Activated T-cell treated with anti-CD3 and anti-CD28 coated beads for 48 hours (primary cell): ENCODE measurements at places on chromosomes 5 and 9.

DNA sequence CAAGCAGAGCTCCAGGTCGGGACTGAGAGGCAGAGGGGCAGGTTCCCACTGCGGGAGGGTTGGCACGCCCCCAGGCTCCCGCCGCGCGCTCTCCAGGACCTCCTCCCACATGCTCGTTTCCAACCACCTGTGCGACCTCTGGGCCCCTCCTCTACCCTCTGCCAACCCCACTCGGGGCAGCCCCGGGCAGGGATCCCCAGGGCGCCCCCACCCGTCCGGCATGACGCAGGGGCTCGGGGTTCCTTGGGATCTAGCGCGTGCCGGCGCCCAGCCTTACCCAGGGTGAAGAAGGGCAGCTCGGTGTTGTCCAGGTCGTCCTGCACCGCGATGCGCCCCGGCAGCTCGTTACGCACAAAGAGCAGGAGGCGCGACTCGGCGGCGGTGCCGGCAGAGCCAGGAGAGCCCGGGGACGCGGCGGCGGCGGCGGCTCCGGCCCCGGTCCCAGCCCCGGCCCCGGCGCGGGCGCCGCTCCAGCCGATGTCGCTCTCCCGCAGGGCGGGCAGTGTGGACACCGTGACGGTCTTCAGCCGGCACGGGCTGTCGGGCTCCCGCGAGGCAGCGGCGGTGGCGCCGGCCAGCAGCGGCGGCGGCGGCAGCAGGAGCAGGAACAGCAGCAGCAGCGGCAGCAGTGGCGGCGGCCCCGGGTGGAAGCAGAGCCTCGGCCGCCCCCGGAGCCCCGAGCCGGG, 494 bp downstream of the ASTN2 start:
- DNase-seq, result no peak

GRCh38 chr5:54902791-54903473, 82.5 kb downstream of the ESM1 start:
- no peak for DNase-seq

GRCh38 chr5:151870820-151871219, 53.8 kb downstream of the GLRA1 start:
- no peak for DNase-seq

- peak; percentile 77 for DNase-seq
Observed at GRCh38 chr9:130053504-130054324, at the start of gene GPR107. Gene GPR107, plus strand, starts transcription at chr9:130053906. Its CDS starts 27 bp downstream, at chr9:130053933.

DNA sequence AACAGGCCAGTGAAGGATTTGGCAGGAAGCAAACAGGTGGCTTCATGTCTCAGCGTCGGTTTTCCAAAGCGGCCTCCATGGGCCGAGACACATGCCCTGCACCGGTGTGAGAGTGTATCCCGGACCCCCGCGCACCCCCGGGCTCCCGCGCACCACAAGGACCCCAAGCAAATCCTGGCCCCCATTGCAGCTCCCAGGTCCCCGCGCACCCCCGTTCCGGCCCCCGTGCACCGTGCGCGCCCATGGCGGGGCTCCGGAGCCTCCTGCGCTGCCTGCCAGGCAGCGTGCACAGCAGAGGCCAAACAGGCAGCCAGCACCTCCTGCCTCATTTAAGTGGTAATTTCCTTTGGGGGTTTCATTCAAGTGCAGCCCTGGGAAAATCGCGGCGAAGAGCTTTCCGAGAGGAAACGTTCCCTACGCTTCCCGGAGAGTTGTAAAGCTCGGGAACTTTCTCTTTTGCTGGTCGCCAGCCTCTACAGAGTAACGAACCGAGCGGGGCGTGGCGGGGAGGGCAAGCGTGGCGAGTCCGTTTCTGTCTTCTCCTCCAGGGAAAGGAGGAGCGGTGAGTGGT, 145.5 kb upstream of the SLC24A2 start:
- DNase-seq, result no peak

- no peak for DNase-seq
Observed at GRCh38 chr5:143004361-143005145, 234.4 kb downstream of the ARHGAP26 start.

GRCh38 chr5:64637837-64638443, 52.4 kb upstream of the SHISAL2B start:
- no peak for DNase-seq

DNA sequence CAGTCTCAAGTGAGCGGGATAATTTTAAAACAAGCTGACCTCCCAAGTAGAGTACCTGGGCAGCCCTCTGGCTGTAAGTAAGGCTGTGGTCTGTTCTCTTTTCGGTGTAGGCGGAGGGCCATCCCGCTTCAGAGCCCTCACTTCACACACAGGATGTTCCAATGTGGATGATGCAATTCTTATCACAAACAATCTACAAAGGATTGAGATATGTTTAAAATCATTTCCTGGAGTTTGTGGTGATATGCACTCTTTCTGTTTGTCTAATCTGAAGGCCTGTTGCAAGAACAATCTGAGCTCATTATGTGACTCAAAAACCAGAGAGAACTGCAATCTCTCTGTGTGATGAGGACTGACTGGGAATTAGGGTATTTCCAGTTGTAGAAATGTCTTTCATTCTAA, 42.5 kb downstream of the ITGA2 start:
- peak; percentile 30 for DNase-seq

GRCh38 chr5:98839469-98840383, 66.3 kb downstream of the RGMB start:
- DNase-seq, result peak; percentile 1

DNA sequence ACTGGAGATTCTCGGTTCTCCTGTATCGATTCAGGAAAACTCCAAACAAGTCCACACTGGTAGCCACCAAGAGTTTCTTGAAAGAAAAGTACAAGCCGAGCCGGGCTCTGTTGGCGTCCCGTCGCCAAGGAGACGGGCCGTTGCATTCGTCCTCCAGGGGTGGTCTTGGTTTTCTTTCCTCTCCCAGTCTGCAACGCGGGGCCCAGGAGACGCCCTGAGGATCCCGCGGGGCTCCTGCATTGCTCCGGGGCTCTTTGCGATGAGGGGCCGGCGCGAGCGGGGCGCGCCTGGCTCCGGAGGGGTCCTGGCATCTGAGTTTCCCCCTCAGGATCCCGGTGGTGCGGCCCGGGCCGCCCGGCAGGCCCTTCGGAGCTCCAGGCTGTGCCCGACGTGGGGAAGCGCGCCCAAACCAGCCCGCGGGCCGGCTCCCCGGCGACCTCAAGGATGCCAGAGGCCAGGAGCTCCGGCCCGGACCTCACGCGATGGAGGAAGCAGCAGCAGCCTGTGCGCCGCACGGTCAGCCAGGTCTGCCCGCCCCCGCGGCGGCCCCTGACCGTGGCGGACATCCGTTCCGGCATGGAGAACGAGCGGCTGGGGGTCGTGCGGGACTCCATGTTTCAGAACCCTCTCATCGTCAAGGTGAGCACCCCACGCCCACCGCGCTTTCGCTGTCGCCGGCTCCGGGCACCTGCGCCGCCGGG, at the start of gene CFAP77:
Gene CFAP77, plus strand, starts transcription at position 384 of the 701 bp plus-strand sequence. Its CDS starts 61 bp downstream, at position 445.
- DNase-seq, result peak; percentile 34

DNA sequence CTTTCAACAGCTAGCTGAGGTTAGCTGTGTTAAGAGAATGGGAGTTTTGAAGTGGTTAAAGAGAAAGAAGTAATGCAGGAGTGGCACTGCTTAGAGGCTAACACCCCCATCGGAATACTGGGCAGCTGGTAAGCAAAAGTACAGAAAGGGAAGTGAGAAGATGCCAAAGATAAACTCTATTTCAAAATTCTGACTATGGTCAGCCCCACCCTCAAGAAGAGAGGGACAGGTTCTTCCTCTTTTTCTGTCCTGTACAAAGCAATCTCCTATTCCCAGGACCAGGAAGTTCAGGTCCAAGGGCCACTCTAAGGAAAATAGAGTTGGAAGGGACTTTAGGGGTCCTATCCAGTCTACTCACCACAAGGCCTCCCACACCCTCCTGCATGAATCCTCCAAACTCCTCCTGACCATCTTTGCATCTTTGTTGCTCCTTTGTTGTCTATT, 45.9 kb upstream of the JAK2 start:
- no peak for DNase-seq

DNA sequence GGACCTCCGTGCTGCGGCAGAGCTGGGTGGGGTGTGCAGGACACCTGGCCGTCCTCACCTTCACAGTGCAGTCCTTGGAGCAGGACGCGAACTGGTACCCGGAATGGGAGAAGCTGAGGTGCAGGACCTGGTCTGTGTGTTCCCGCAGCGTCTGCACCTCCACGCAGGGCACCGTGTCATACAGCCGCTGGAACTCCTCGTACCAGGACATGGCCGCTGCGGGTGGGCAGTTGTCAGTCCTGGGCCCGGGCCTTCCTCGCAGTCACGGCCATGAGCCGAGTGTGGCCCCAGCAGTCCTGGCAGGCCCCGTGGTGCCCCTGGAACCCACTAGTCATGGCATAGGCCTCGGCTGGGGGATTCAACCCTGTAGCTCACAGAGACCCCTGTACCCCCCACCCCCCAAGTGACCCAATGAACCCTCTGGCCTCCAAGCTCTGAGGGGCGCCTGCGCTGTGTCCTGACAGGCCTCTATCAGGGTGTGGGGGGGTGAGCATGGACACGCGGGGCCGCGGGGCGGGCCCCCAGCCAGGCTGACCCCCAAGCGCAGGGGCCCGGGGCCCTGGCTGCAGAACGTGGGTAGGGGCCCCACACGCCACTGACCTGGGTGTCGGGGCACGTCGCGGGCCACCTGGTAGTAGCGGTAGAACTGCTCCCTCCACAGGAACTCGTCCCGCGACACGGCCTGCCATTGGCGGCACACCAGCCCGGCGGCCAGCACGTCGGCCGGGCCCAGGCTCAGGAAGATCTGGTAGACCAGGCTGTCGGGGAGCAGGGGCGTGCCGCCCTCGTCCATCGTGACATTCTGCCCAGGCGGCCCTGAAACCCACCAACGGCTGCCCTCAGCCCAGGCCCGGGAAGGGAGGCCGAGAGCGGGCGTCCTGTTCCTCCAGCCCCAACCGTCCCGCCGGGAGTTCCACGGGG, 987 bp downstream of the FBXW5 start:
- DNase-seq, result peak; percentile 37

- no peak for DNase-seq
Observed at GRCh38 chr5:56827049-56827448, 11.7 kb downstream of the MAP3K1 start.

DNA sequence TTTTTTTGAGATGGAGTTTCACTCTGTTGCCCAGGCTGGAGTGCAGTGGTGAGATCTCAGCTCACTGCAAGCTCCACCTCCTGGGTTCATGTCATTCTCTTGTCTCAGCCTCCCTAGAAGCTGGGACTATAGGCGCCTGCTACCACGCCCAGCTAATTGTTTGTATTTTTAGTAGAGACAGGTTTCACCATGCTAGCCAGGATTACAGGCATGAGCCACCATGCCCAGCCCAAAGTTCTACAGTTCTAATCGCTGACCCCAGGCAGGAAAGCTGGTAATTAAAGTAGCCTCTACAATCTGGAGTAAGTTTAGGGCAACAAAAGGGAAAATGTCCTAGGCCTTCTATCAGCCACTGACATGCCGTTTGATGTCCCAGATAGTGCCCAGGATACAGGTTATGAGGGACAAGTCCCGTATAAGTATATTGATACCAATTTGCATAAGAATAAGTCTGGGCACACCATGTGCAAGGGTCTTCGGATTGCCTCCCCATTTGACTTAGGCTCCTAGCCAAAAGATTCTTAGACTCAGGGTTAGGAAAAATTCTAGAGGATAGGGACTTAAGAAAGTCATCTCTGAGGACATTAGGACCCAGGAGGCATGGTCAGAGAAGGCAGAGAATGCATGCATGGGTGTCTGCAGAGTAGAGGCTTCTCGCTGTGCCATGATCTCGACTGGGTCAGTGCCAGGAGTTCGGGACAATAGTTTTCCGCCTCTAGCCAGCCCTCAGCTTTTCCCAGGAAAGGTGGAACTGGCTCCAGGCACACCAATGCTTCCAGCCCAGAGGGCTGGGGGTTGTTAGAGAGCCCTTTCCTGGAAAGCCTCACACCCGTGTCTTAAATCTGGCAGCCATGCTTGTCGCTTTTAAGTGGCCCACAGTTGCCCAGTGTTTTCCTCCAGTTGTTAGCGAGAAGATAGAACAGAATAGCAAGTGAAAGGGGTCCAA, 1111.1 kb downstream of the TAF11L14 start:
- DNase-seq, result no peak

DNA sequence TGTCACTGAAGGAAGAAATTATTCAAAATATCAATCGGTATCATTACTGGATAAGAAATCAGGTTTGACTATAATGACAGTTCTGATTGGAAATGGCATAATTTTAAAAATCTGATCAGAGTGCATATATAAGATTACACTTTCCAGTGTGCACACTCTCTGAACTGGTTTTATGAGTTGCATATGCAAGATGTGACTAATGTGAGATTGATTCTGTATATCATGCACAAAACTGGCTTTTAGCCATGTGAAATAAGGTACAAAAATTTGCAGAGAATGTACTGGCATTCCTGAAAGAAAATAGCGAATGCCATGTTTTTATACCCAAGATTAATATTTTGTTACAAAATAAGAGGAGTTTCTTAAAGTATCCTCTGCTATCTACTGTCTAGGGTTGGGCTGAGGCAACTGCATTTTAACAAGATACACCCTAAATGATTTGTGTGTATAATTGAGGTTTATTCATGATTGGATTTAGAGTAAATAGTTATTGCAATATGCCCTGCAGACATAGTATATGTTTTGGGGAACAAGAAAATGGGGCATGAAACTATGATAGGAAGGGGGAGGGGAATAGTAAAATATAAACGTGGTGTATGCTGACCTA, 70.7 kb downstream of the LNPEP start:
- DNase-seq, result no peak

- no peak for DNase-seq
Observed at GRCh38 chr9:74663439-74663838, 166.3 kb downstream of the RORB start.

GRCh38 chr9:132268725-132269352, 85.9 kb downstream of the SETX start:
- DNase-seq, result peak; percentile 52

DNA sequence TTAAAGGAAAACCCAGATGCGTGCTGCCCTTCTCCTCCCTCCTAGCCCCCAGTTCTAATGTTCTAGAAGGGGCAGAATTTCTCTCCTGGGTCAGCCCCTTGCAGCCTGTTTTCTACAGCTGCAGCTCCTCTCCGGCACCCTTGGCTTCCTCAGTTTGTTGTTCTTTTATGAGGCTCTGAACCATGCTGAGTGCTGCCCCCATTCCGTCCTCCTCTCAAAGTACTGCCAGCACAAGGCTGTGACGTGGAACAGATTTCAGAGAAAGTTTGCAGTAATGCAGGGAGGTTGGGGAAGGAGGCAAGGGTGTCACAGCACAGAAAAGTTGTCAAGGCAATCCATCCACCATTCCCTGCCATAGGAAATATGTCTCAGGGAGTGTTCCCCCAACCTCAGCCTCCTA, 63.3 kb downstream of the RGS3 start:
- DNase-seq, result no peak

GRCh38 chr5:78574731-78575161, 73.8 kb downstream of the LHFPL2 start:
- DNase-seq, result no peak

- peak; percentile 19 for DNase-seq
Observed at GRCh38 chr5:175895686-175896102, 24.3 kb downstream of the CPLX2 start.

DNA sequence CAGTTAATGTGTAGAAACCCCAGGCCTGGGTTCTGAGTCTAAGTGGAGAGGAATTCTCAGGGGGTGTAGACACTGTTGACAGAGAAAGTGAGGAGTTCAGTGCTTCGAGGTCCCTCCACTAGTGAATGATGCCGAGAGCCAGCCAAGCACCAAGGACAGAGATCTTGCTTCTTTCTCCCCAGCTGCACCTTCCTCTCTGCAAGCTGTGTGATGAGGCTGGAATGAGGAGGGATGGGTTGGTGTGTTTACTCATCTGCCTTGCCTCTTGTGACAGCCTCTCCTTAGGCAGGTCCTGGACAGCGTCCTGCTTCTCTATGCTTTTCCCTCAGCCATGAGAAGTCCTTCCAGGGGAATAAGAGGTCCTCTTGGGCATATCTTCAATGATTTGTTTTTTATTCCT, 35.3 kb downstream of the HNRNPH1 start:
- no peak for DNase-seq

- DNase-seq, result no peak
Observed at GRCh38 chr9:1938135-1938534, 77.0 kb upstream of the SMARCA2 start.
